NCI-H187 treated with DMSO at 0.1 percent for 48 hours (cell line): ENCODE measurements at places on chromosomes 13 and 19.

DNA sequence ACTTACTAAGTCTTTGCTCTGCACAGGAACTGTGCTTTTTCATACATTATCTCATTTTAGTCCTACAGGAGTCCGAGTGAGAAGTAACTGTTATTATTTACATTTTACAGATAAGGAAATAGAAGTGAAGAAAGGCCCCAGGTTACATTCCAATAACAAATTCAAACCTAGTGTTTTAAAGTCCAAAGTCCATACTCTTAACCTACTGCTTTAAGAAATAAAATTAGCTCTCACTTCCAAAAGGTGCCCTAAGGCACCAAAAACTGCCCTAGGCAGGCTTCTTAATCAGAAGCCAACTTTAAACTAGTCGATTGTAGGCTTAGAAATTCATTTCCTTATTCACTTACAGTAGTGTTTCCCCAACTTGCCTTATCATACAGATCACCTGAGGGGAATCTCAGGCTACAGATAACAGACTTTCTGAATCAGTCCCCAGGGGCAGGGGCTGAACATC is 555.9 kb downstream of the DIAPH3 start:
- DNase-seq = no peak

DNA sequence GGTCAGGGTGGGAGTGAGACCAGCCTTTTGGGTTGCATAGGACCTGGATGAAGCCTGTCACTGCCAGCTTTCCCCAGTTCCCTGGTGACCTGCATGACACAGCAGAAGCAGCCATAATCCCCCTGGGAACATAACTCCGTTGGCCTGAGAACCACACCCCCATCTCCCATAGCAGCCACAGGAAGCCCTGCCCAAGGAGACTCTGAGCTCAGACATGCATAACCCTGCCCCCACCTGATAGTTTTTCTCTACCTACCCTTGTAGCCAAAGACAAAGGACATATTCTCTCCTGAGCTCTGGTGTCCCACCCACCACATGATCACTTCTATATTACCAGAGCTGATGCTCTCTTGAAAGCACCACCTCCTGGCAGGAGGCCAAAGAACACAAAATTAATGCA is 413.5 kb upstream of the HTR2A start:
- no peak for DNase-seq

DNA sequence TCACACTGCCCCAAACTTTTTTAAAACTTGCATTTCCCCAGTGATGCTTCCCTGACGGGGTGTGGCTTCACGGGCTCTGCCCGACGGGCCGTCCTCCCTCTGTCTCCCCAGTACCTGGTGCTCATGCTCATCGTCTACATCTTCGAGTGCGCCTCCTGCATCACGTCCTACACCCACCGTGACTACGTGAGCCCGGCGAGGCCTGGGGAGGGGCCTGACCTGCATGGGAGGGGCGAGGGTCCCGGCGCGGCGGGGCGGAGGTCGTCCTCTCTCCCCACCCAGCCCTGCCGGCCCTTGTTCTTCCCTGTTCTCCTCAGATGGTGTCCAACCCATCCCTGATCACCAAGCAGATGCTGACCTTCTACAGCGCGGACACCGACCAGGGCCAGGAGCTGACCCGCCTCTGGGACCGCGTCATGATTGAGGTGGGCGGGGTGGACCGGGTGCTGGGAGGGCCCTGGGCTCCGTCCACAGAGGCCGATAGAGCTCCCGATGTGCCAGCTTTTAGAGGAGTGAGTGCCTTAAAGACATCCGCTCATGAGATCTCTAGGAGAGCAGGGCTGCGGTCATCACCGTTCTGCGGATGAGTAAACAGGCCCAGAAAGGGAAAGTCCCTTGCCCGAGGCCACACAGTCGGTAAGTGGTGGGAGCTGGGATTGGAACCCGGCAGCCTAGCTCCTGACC is 6.9 kb downstream of the UPK1A start:
- DNase-seq = no peak

DNA sequence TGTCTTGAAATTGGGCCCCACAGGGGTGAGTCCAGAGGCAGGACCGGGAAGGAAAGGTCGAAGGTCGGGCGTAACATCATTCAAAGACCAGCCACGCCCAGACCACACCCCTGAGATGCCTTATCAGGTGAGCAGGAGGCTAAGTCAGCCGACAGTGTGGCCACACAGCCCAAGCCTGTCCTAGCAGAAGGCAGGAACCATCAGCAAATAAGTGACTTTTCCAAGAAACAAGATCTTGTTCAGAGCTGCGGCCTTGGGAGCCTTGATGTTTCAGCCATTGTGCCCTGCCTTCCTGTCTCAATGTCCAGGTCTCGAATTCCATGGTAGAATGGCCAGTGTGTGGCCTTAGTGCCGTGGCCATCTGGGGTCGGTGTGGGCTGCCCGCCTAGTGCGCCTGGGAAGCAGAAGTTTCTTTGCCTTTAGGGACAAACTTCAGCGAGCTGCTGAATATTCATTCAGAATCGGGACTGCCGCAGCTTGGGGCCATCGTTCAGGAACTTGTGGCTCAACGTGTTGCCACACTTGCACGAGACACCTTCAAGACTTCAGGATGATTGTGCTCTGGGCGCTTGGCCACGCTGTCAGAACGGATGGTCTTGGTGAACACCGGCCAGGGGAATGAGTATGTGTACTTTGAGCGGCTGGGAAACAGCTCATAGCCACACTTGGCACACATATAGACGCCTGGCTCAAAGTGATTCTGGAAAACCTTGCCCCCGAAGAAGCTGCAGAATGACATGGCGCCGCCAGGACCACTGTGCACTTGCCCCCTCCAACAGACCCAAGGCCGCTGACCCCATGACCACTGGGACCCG is 6.1 kb upstream of the IFNL4 start:
- no peak for DNase-seq

GRCh38 chr13:113209759-113210421 is 477 bp downstream of the CUL4A start:
- no peak for DNase-seq

- no peak for DNase-seq
Observed at GRCh38 chr19:3760871-3761361, 576 bp downstream of the APBA3 start.

GRCh38 chr19:52176574-52176973 is 5.2 kb upstream of the ZNF836 start:
- no peak for DNase-seq

- no peak for DNase-seq
Observed at GRCh38 chr19:50244695-50245094, 41.3 kb downstream of the MYH14 start.

GRCh38 chr13:102930566-102930965 is 84.7 kb downstream of the ERCC5 start:
- DNase-seq = no peak

DNA sequence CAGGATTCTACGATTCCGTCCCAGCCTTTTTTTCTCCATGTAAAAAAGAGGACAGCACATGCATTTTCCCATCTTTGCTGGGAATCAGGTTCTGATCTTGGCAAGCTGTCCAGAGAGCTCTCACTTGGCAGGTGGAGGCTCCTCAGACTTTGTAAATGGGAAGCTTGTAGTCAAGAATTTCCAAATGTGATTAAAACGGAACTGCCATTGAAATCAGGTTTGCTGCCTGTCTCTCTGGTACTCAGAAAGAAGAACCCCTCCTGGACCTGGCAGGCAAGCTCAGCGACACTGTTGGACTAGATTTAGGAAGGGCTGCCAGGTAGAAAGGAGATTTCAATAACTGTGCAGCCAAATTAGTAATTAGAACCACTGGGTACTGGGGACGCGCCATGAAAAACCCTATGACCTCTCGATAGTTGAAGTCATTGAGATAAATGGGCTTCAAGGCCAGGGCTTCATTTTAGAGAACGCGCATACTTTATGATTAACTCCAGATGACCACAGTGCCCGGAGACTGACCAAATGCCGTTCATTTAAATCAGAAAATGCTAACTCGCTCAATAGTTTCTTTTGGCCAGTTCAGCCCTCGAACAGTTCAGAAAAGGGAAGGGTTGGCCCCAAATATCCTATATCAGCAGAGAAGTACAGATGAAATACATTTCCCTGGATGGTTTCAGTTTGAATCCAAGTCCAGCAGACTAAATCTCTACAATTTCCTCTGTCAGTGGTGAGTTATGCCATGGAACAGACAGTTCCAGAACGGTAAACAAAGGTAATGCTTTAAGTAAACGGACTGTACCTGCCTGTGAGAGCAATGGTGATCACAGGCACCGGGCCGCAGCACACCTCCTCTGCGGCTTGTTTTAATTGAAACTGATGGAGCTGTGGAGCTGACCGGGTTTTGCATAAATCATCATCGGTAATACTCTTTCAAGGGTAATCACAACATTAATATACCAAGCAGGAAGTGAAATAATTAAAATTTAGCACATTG is 517.4 kb downstream of the RFC3 start:
- no peak for DNase-seq

GRCh38 chr13:93549326-93550005 is 322.9 kb downstream of the GPC6 start:
- no peak for DNase-seq

DNA sequence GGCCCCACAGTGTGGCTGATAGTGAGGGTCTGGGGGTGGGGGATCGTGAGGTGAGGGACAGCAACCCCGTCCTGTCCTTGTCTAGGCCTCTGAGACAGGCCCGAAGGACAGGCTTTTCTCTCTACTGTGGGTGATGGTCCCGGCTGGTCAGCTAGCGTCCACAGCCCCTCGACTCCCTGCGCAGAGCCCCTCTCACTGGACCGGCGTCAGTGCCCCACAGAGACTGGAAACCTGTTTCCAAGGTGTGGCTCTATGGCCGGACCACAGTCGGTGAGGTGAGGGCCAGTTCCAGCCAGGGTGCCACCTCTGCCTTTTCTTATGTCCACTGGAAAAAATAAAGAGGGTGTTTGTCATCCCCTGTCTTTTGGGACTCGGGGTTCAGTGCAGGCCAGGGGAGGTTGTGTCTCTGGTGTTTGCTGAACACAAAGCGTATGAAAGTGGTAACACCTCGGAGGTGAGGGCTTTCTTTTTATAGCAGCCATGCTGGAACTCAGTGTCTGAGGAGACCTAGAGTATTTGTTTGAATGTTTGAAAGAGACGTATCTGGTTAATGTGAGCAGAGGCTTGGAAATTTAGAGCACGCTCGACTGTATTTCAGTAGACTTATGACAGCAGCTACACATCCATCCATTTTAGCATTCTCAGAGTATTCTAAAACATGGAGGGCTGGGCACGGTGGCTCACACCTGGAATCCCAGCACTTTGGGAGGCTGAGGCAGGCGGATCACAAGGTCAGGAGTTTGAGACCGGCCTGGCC is 22.8 kb downstream of the ATP11A start:
- DNase-seq = no peak

DNA sequence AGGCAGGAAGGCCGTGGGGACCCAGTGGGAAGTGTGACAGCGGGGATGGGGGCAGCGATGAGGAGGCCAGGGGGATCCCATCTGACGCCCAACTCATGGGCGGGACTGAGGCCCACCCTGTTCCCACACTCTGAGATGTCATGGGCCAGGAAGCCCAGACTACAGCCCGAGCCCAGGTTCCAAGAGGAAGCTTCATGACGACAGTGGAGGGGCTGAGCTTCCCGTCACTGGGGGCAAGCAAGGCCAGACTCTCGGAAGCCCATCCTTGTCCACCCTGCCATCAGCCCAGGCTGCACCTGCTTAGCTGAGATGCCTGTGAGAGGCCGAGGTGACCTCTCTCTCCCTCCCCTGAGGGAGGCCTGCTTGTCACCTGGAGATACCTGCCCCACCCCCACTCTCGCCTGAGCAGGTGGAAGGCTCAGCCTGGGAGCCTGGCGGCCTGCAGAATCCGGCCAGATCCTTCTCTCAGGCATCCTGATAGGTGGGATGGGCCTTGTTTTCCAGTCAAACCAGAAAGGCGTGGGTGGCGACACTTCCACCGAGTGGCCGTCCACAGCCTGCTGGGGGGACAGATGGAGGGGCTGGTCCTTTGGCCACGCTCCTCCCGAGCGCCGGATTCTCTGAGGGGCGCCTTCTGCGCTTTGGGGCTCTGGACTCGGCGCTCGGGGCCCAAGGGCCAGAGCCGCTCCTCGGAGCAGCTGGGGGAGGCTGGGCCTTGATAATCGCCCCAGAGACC is 4.8 kb downstream of the ZBTB7A start:
- DNase-seq = no peak

GRCh38 chr13:80171096-80171495 is 169.8 kb downstream of the SPRY2 start:
- no peak for DNase-seq

DNA sequence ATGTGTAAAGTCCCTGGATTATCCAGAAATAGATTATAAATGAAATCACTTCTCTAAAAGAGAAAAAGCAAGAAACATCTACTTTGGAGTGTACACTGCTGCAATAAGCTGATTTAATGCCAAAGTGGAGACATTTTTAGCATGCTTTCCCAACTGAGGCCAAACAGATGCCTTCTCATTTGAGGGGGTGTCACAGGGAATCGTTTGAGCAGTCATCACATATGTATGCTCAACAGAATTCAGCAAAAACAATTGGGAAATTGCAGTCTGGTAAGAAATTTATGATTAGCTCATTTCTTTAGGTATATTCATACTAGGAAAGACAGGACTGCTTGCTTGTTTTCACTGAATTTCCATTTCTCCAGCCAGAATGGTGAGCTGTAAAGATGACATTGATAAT is 27.3 kb upstream of the TPP2 start:
- DNase-seq = no peak

DNA sequence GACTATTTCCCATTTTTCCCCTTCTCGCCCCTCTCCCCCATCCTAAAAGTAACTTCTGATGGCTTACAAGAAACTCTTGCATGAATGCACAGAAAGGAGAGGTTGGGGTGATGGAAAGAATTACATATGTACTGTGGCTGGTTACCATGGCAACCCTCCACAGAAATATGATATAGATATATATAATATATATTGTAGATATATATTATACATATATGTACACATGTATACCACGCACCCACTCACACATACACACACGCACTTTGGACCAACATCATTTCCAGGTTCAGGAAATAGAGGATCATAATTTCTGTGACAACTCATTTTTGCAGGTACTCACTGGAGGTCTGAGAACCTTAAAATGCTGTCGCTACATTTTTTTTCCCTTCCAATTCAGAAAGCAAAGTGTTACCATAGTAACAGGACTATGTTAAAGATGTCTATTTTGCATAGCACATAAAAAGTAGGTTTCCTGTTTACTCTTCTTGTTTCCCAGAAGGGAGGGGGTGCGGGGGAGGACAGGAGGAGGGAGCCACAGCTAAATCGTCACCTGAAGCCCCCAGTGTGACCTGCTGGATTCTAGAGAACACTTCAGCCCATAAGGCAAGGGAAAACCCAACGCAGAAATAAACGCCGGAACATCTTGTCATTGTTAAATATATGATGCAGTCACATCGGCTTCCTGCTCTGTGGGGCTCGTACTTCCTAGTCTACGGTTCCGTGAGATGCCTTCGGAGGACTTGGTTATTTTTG is 44.7 kb downstream of the EFNB2 start:
- DNase-seq = no peak

DNA sequence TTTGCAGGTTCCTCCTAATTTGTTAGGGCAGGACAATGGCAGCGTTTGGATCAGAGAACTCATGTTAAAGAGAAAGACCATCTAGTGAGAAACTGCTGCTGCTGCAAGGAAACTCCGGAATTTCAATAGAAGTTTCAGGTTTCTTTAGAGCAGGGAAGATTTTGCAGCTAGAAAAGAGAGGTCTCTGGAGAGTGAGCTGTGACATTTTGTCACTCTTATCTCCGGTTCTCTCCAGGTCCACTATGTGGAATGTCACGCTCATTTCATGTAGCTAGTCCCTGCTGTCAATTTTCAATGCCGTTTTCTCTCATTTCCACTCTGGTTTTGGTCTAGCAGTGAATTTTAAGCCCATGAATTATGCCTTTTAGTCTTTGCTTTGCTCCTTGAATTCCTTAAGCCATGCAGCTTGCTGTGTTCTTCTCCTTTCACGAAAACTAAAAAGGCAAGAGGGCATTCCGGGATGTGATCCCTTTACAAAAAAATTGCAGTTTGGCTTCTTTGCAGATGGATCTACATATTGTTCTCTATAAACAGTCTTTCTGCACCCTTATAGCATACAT is 46.7 kb upstream of the POSTN start:
- no peak for DNase-seq
